Right renal pelvis (tissue), 4 donors: ENCODE measurements at places on chromosomes 5 and 9. TPM values are rescaled to one million over a fixed set of nuclear protein-coding genes. Genes with fewer than 3 reads are reported as not detected.

The SPATA31A3 gene
- not detected for polyA plus RNA-seq

The SREK1 gene
- polyA plus RNA-seq = 152 TPM

The JAKMIP2 gene
- 5.2 TPM for polyA plus RNA-seq

The TAS2R1 gene
- polyA plus RNA-seq = 0.05 TPM

The CARD9 gene
- 2.7 TPM for polyA plus RNA-seq

The MARCHF11 gene
- 4.4 TPM for polyA plus RNA-seq

The IL5 gene
- polyA plus RNA-seq = 0.18 TPM

The MLANA gene
- 0.61 TPM for polyA plus RNA-seq

The FAM151B gene
- 2.1 TPM for polyA plus RNA-seq

The ANKRD18A gene
- polyA plus RNA-seq = 3.4 TPM

The NOXA1 gene
- polyA plus RNA-seq = 6.3 TPM

The SEMA6A gene
- polyA plus RNA-seq = 49.8 TPM

The PCDHB10 gene
- polyA plus RNA-seq = 8.7 TPM

The PLCXD3 gene
- 0.63 TPM for polyA plus RNA-seq

The CXXC5 gene
- 219 TPM for polyA plus RNA-seq
